ENCODE measurements at places on chromosomes 16 and 17.
A peak's percentile ranks its signal among the peaks of the same experiment; 100 is the strongest.

GRCh38 chr16:19884611-19885450 lies at the start of gene GPRC5B:
TSS of gene GPRC5B (minus strand) at chr16:19884848. CDS start at chr16:19872845, 12,003 bp downstream.
- peak; percentile 23 for DNase-seq

DNA sequence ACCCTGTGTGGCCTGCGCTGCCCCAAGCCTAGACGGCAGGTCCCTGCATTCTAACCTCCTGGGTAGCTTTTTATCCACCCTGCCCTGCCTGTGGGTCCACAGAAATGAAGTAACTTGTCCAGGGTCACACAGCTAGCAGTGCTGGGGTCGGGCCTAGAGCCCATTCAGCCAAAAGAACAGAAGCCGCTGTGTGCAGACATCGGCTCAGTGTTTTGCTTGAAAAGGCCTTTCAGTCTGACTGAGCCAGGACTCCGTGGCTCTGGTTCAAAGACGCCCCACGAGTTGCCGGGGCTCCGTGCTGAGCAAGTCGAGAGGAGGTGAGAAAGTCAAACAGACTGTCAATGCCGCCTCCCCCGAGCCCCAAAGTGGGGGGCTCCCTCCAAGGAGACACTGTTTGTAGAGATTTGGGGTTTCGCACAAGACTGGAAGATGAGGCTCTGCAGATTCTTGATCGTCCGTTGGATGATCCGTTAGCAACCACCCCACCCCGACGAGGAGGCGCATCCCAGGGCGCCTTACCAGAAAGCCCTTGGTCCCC lies 226.2 kb downstream of the NTN1 start:
- no peak for DNase-seq

GRCh38 chr17:56786989-56787482 lies 46.7 kb downstream of the C17orf67 start:
- no peak for DNase-seq

GRCh38 chr17:5330981-5331380 lies 48.9 kb downstream of the RABEP1 start:
- no peak for DNase-seq

- no peak for DNase-seq
These were observed 102.1 kb downstream of the SNX29 start for GRCh38 chr16:12078405-12079280.

DNA sequence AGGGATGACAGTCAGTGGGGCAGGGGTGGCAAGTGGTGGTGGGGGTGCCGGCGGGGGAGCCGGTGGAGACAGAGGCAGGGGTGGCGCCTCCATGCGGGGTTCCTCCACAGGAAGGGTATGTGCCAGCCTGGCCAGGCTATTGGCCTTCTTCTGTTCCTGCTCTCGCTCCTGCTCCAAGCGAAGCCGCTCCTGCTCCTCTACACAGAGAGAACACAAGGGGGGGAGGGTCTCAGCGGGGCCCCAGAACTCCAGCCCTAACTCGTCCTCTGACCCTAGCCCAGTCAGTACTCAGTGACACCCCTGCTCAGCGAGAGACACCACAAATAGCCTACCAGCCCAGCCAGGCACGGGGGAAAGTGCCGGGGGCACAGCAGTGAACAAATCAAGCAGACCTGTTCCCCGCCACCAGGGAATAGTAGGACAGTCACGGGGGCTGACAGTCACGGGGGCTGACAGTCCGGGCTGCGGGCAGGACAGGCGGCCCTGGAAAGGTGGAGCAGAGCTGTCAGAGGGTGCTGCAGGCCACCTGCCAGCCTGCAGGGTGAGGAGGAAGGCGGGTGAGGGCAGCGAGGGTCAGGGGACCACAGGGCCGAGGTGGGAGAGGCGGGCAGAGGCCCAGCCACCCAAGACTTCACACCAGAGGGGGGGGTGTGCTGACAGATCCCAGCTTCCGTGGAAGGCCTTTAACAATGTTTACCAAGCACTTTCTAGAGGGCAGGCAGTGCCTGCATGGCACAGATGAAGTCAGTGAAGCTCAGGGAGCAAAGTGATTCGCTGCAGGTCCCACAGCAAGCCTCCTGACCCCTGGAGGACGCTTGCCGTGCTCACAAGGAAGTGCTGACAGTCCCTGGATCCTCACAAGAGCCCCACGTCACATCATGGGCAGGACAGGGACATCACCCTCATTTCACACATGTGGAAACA lies 5.3 kb downstream of the MNT start:
- DNase-seq: no peak

Measured in central memory CD8-positive, alpha-beta T cell (primary cell).